ENCODE measurements at places on chromosomes 1 and 21.

DNA sequence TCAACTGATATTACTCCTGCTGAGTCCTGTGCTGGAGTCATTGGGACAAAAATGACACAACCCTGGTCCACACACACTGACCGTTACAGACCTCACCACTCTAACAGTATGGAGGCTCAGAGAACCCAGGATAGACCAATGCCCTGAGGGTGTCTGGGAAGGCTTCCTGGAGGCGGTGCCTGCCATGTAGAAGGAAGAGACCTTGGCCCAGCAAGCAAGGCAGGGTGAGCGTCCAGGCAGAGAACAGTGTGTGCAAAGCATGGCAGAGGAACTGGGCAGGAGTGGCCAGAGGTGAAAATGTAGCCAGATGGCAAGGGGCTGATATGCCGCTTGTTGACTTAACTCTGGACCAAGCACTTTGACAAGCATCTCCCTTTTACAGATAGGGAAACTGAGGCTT lies 85.5 kb downstream of the VWA5B1 start:
- DNase-seq, result no peak

- DNase-seq, result no peak
These were observed 268.0 kb downstream of the PTGER3 start for GRCh38 chr1:70779571-70779970.

DNA sequence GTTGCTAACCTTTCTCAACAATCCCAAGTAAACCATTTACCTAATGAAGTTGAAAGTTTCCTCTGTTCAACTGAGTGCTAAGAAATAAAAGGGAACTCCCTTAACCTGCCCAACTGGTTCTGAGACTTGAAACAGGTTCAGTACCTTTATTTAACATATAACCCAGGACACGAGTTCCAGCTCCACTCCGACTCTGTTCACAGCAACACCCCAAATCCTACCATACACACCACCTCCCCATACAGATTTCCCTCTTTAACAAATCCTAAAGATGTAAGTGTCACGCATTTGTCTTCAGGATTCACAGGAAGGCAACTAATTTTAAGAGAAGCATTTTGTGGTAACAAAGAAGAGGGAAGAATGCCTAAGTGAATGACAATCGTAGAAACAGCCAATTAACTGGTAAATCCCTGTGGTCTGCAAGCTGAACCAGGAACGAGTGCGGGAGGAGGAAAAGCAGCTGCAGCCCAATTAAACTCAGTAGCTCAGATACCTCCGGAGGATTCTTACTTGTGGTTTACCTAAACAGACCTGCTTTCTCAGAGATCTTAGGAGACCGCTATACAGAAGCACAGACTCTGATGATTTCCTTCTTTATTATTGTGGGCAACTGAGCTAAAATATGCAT lies 134.5 kb upstream of the MAGI3 start:
- no peak for DNase-seq

GRCh38 chr1:57470036-57470435 lies 46.2 kb upstream of the DAB1 start:
- no peak for DNase-seq

DNA sequence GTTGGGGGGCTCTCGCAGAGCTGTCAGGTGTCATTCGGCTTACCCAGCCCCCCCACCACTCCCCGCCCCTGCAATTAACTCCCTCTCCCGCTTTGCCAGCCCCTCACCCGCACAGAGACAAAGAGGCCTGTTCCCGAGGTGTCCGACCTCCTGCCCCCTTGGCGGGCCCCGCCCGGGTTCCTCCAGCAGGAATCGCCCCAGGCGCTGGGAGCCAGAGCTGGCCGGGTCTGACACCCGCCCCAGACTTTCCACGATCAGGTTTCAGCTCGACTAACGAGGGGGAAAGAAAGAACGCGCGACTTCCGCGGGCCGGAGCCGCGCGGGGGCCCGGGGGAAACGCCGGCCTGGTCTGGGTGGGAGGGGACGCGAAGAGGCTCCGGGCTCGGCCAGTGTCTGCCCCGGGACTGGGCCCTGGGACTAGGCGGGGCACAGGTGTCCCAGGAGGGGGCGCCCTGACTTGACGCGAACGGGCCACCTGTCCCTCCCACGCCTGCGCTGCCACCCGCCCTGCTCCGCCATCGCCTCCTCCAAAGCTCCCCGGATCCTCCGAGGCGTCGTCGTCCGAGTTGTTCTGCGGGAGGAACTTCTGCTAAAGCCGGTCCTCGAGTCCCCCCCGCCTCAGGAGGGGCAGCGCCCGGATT lies 36.4 kb upstream of the HHAT start:
- no peak for DNase-seq

DNA sequence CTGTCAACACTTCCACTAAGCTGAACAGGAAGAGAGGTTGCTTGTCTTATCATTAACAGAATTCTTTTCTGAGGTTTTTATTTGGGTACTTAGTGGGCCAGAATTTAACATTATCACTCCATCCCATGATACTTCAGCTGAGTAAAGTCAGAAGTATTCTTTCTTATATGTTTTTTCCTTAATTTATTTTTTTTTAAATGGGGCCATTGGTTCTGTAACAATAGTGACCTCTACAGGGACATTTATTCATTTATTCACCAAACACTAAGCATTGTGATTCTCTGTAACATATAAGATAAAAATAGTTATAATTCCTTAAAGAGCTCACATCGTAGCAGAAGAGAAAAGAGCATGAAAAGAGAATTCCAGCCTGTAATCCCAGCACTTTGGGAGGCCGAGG lies 9.8 kb downstream of the GREM2 start:
- DNase-seq, result no peak

- no peak for DNase-seq
These were observed 5.0 kb downstream of the TFF1 start for GRCh38 chr21:42361286-42361685.

GRCh38 chr1:57072401-57073110 lies 106.7 kb upstream of the C8B start:
- no peak for DNase-seq

DNA sequence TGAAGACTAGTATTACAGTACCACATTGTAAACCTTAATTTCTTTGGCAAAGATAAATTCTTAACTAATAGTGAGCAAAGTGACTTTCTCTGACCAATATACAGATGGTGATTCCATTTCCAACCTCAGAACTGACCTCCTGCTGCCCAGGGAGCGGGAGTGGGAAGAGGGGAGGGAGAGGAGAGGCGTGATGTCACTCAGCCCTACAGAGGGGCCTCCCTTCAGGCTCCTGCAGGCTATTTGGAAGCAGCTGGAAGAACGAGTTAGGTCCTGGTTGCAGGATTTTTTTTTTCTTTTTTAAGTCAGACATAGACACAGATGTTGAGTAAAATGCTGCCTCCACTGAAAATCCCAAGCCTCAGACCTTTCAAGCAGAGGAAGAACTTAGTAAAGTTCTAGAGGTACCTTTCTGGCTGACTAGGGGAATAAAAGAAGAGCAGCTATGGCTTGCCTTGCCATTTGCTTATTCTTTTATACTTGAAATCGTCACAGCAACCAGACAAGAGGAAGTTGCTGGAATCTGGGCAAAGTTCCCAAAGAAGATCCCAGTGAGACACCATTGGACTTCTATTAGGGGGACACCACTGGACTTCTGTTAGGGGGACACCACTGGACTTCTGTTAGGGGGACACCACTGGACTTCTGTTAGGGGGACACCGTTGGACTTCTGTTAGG lies 54.5 kb downstream of the EXO1 start:
- no peak for DNase-seq

- no peak for DNase-seq
These were observed 35.3 kb upstream of the ACTL8 start for GRCh38 chr1:17719874-17720273.

- DNase-seq, result no peak
These were observed 407.6 kb upstream of the DEPDC1 start for GRCh38 chr1:68904477-68904876.

GRCh38 chr1:61956784-61957183 lies 214.5 kb downstream of the PATJ start:
- no peak for DNase-seq

DNA sequence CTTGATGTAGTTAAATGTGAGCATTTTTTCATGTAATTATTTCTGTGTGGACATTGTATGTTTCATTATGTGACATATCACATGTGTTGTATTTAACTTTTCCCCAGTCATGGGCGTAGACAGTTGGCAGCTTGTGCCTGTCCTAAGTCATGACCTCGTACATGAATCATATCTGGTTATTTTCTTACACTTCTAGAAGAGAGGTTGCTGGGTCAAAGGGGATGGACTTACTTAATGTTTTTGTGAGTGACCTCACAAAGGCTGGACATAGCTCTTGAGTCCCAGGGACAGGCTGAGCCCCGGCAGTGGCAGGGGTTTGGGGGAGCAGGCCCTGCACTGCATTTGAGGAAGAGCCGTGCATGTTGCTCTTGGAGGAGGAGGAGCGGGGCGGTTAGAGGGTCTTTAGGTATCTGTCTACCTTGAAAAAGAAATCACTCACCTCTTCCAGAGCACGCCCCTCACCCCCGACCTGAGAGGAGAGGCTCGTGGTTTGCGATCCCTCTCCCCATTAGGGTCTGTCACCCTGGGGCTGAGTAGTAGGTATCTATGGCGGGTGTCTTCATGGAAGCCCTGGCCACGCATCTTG lies 16.4 kb downstream of the IFNGR2 start:
- no peak for DNase-seq

DNA sequence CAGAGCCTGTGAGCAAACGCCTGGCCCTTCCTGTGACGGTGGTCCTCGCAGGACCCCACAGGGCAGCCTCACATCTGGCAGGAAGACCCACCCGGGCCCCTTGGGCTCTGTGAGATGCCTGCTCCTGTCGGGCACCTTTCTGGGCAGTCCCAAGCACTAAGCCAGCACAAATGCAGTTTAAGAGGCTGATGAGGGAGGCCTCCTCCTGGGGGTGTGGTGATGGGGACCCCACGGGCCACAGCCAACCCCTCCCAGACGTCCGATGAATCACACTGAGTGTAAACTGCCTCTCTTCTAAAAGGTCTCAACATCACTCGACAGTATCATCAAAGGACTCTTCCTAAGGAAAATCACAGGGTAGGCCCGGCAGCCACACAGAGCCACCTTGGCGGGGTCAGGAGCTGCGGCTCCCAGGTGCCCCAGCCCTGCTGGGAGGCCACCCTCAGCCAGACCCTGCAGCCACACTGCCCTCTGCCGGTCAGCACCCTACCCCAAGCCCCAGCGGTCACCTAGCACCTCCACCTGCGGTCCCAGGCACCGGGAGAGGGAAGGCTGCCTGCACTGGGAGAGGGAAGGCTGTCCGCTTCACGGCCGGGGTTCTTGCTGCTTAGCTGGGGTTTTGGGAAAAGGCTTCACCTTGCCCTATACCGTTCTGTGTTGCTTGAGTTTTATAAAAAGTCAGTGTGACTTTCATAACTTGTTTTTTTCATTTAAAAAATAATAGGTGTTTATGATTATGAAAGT lies 3.9 kb upstream of the PRKCZ start:
- peak; percentile 39 for DNase-seq

DNA sequence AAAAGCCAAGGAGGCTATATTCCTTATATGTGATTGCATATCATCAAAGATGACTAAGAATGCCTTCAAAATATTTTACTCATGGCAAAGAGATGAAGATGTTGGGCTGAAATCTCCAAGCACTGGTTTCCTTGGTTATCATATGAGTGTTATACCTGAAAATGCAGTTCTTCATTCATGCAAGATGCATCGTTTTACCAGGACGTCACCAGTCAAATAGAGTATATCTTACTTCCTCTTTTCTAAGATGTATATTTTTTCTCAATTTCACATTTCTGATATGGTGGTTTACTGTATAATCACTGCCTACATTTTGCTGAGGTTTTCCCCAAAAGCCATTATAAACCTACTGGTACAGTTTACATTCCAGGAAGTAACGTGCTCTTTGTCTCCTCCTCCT lies 1085.7 kb downstream of the NCAM2 start:
- no peak for DNase-seq

DNA sequence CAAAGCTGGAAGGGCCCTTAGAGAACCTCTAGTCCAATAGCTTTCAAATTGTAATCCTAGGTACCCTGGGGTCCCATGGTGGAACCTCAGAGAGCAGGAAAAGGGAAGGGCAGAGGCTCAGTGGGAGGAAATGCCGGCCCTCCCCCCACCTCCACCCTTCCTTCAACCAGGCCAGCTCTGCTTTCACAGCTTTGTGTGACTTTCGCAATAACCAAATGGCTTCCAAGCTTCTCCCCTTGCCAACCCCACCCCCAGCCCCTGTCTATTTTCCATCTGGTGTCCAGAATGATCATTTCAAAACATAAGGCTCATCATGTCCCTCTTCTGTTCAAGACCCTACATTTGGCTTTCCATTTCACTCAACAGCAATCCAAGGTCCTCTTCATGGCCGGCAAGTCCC lies 74.4 kb downstream of the CD58 start:
- DNase-seq, result no peak

DNA sequence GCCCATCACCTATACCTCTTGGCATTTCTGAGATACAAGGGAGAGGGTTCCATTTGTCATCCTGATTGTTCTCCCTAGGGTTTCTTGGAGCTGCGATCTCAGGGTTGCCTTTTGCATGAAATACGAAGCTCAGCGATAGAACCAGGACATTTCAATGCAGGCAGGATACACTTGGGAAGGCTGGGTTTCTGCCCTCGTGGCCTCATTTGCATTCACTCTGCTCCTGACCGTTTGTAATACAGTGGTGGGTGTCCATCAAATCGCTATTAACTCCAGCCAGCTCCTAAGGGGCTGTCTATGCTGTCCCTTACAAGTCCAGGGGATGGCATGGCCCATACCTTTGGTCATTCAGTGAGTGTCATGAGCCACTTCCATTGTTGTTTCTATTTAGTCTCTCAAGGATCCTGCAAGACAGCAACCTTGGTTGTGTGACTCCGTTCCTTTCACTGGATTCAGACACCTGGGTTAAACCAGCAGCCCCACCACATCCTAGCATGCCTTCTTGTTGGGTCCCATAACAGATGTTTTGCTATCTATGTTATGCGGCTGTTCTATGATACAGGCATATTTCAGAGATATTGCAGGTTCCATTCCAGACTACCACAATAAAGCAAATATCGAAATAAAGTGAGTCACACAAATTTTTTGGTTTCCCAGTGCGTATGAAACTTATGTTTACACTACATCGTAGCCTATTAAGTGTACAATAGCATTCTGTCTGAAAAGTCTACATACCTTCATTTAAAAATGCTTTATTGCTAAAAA lies 18.3 kb downstream of the KAZN start:
- no peak for DNase-seq

GRCh38 chr1:34018285-34018684 lies 146.7 kb downstream of the CSMD2 start:
- DNase-seq, result no peak

DNA sequence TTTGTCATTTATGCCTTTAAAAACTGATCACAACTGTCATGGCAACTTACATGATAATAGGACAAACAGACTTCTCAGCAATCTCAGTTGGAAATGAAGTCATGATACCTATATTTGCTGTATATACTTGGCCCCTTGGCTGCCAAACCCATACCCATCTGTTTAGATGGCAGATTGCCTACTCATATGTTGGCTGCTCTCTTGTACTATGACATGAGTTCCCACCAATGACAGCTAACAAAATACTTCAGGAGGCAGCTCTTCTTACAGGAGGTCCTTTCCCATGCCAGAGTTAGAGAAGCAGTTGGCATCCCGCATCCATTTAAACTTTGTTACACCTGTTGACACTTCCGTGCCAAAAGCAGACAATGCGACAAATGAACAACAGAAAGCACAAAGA lies 603.1 kb upstream of the ADGRL2 start:
- DNase-seq, result no peak

GRCh38 chr1:232590744-232591082 lies 39.2 kb downstream of the SIPA1L2 start:
- DNase-seq, result no peak
